ENCODE measurements at places on chromosomes 3 and 15.

- DNase-seq = no peak
Measured at GRCh38 chr15:78045189-78045588, 32.3 kb downstream of the TBC1D2B start.

DNA sequence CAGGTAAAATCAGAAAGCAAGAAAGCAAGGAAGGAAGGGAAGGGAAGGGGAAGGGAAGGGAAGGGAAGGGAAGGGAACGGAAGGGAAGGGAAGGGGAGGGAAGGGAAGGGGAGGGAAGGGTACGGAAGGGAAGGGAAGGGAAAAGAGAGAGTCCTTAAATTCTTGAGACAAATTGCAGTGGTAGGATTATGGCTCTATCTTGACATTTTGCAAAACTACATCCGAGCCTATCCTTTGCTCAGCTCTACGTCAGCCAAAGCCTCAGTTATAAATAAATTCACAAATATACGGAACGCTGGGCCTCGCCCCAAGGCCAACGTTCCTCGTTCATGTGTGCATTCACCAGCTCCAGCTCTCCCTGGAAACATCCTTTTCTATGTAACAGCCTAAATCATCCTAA, 25.5 kb upstream of the HES1 start:
- DNase-seq = no peak

GRCh38 chr3:96986241-96986640, 171.8 kb downstream of the EPHA6 start:
- no peak for DNase-seq

GRCh38 chr3:24907106-24907505, 412.5 kb upstream of the THRB start:
- DNase-seq = no peak

GRCh38 chr3:112746675-112747280, 99.9 kb downstream of the CD200R1L start:
- no peak for DNase-seq
